Stimulated activated CD4-positive, alpha-beta T cell treated with anti-CD3 and anti-CD28 coated beads, Interleukin-15, amount 100 ng/mL, for 48 hours (primary cell): ENCODE measurements at places on chromosomes 3 and 15.

DNA sequence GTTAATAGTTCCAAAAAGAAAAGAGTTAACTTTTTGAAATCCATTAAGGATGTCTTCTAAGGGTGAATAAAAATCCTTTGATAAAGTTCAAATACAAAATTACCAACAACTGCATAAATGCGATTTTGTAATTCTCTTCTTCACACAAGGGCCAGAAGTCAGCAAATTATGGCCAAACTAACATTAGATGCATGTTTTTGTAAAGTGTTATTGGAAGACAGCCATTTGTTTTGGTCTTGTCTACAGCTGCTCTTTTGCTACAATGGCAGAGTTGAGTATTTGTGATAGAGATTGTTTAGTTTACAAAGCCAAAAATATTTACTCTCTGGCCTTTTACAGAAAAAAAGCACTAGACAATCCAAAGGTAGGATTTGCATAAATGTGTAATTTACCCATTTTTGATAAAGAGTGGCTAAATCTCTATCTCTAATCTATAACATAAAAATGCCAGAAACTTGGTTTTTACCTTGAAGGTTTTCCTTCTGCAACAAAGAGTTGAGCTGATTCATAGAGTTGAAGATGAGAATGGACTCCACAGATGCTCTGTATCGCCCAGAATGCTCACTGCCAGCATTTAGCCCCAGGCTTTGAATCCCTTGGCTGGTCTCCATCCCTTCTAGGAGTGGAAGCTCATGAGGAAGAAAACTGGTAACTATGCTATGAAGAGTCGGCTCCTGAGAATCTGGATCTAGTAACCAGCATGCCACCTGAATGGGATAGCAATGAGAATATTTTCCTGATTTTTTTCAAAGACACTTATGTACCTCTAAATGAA is 64.5 kb downstream of the POLQ start:
- DNase-seq, result no peak

DNA sequence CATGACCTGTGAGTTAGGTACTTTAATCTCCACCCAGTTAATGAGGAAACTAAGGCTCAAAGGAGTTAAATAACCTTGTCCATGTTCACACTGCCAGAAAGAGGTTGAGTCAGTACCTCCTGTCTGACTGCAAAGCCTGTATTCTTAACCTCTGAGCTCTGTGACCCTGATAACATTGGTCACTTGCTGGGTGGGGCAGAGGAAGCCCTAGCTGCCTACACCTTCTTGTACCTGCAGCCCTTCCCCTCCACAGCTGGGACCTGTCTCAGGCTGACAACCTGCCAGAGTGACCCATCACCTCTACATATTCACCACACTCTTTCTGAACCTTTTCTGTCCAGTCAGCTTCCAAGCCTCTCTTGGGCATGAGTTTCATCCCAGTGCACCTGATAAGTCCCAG is 106.1 kb upstream of the HES1 start:
- DNase-seq, result no peak

GRCh38 chr3:168696051-168696450 is 600.3 kb upstream of the GOLIM4 start:
- DNase-seq, result no peak

DNA sequence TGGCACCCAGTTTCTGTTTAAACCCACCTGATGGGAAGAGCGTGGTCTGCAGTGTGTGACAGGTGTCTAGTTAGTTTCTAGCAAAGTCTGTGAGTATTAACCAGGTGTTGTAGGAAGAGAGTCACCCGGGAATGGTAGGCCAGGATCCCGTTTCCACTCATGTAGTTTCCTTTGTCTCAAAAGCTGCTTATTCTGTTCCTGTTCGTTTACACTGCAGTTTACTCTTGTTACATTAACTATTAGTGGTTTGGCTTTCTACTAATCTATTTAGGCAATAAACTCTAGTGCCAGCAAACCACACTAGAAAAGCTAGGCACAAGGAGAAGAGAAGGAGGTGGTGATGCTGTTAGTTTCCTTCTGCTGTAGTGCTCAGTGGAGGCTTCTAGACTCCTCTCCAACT is 32.7 kb downstream of the WDR76 start:
- DNase-seq, result no peak

DNA sequence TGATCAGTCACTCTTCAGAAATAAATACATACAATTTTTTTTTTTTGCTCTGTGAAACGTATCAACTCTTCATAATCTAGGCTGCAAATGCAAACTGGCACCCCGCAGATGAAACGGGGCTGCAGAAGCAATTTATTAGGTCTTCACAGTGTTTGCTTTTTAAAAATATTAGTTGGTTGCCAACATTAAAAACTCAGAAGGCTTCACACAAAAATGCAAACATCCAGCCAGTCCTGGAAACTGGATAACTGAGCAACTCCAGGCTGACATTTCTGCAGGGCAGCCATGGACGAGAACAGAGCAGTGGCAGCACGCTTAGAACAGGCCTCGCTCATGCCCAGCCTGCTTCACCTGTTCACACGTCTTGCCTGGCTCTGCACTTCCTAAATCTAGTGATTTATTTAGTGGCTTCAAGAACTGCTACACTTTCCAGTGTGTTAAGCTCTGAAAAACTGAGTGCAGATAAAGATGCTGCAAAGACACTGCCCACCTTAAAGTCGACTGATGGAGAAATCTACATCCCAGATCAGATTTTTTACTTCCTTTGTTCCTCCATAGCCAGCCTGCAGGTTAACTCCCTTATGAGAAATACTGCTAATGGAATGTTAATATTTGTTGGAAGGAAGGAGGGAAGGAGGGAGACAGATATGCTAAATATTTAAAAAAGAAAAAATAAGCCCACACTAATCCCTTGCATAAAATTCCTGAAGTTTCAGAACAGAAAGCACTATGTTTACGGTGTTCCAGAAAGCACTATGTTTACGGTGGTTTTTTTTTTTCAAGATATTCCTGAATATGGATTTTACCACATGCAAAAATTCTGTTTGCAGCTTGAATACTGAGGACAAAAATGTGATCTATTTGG is 53.6 kb downstream of the SETMAR start:
- no peak for DNase-seq

GRCh38 chr15:50365971-50366370 is 11.0 kb upstream of the GABPB1 start:
- DNase-seq, result no peak

GRCh38 chr3:29280404-29281093 is at the start of gene RBMS3:
Gene RBMS3 (plus strand): TSS chr3:29281071.
- DNase-seq, result peak; percentile 5

GRCh38 chr3:170792471-170792870 is 77.5 kb downstream of the RPL22L1 start:
- no peak for DNase-seq

- DNase-seq, result no peak
Measured at GRCh38 chr15:67072442-67072841, 7.0 kb downstream of the SMAD3 start.

DNA sequence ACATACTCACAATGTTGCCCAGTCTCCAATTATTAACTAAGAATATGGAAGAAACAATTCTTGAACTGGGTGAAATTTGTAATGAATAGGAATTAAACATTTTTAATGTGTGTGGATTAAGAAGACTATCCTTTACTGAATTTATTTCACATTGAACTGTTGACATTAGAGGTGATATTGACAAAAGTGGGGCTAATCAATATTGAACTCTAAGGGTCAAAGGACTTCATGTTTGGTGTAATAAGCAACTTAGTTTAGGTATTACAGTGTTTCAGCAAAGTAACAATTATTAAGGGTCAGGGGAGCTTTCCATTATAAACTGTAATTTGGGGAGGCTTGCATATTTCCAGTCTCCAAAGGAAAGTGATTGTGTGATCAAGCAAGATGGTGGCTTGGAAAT is 16.2 kb upstream of the NANOGP8 start:
- no peak for DNase-seq

GRCh38 chr15:68196445-68197169 is 8.5 kb downstream of the CALML4 start:
- DNase-seq, result no peak

DNA sequence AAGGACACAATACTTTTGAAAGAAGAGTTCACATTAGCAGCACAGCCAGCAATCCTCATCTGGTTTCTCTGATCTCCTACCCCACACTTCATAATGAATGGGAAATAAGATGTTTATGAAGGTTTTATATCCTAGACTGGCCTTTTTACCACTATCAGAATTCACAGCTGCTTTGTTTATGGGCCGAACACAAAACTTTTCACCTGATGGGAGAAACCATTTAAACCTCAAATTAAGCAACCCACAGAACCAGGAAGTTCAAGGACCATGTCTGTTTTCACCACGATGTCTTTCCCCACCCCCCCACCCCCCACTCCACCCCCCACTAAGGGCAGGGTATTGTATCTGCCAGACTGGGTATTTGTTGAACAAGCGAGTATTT is 11.3 kb upstream of the SETD5 start:
- DNase-seq, result no peak

DNA sequence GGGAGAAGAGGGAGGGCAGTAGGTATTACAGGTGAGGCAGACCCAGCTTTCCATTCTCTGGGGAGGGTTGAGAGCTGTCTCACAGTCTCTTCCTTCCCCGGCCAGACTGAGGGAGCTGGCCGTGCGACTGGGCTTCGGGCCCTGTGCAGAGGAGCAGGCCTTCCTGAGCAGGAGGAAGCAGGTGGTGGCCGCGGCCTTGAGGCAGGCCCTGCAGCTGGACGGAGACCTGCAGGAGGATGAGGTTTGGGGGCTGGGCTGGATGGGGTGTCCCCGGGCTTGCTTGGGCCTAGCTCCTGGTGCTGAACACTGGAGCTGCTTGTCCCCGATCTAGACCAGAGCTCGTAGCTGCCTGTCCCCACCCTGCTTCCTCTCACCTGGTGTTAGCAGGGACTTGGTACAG is 4.9 kb downstream of the PLA2G4B start:
- no peak for DNase-seq

GRCh38 chr3:138594150-138594934 is at the start of gene CEP70:
Gene CEP70 (minus strand): TSS chr3:138594260. CDS start chr3:138572927, 21,333 bp downstream.
- peak; percentile 84 for DNase-seq

- no peak for DNase-seq
Measured at GRCh38 chr3:28286595-28286994, 45.2 kb downstream of the CMC1 start.

DNA sequence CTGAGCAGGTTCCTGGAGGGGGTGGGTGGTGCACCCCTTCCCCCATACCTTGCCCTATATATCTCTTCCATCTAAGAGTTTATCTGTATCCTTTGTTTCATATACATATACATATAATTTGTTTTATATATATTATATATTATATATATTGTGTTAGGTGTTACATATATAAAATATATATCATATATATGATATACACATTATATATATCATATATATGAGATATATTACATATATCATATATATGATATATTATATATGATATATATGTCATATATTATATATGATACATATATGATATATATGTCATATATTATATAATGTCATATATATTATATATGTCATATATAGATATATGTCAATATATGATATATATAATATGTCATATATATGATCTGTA is 31.1 kb downstream of the EXD1 start:
- no peak for DNase-seq

DNA sequence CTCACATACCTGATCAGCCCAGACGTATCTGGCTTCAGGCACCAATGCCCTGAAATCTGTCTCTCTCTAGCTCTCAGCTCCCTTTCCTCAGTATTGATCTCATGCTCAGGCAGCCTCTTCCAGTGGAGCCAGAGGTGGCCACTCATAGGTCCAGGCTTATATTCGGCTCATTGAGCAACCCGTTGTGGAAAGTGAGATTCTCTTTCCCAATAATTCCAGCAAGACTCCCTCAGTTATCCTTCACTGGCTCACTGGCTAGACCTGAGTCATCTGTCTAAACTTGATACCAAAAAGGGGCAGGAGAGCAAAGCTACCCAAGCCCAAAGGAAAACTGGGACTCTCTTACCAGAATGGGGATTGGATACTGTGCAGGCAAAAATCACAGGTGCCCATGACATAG is 33.4 kb upstream of the FRMD4B start:
- no peak for DNase-seq

DNA sequence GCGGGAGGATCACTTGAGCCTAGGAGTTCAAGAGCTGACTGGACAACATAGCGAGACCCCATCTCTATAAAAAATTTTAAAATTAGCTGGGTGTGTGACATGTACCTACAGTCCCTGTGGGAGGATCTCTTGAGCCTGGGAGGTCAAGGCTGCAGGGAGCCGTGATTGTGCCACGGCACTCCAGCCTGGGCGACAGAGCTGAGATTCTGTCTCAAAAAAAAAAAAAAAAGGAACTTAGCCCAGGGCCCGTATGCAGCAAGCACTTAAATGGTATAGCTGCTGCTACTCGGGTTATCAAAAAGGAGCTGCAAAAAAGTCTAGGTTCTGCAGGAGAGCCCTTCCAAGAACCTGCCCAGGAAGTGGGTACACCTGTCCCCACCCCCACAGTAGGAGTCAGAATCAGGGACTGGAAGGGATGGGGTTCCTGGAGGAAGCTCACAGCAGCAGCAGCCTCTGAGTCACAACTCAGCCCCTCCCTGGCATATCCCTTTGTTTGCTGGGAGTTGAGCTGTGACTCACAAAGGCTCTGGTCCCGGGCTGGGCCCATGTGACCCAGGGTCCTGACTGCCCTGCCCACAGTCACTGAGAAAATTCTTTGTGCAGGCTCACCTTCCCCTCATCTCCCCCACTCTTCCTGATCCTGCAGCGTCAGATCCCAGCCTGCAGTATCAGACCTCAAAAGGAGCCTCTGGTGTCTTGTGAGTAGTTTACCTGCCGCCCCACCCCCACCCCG is at the start of gene SPATA12:
Gene SPATA12 (plus strand): TSS at position 576 of the 733 bp plus-strand sequence. CDS start 13,031 bp downstream, outside the sequence.
- no peak for DNase-seq

- no peak for DNase-seq
Measured at GRCh38 chr3:136291302-136291701, 41.2 kb downstream of the PCCB start.

- no peak for DNase-seq
Measured at GRCh38 chr3:43270078-43270477, 16.3 kb upstream of the SNRK start.

DNA sequence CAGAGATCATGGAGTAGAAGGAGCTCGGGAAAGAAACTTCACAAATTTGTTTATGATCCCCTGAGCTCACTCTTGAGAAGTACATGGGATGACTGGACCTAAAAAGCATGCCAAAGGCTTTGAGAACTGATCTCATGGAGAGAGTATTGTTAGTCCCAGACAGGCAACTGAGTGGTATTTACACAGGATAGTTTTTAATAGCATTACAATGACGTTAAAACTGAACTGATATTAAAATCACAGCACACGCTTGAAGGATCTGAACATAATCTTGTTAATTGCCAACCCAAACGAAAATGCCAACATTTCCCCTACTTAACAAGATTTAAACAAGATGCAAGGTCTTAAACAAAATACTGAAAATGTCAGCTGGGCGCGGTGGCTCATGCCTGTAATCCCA is 113.2 kb upstream of the NLGN1 start:
- DNase-seq, result no peak
